Dermis microvascular lymphatic vessel endothelial cell (primary cell): ENCODE measurements at places on chromosomes 1 and 21. TPM values are rescaled to one million over a fixed set of nuclear protein-coding genes. Genes with fewer than 3 reads are reported as not detected.

RHBDL2 gene
- total RNA-seq = 0.13 TPM in 1 of 2 replicates, not detected in the other

SPATC1L gene
- total RNA-seq = 2.1 and 4.8 TPM in 2 replicates

DNA sequence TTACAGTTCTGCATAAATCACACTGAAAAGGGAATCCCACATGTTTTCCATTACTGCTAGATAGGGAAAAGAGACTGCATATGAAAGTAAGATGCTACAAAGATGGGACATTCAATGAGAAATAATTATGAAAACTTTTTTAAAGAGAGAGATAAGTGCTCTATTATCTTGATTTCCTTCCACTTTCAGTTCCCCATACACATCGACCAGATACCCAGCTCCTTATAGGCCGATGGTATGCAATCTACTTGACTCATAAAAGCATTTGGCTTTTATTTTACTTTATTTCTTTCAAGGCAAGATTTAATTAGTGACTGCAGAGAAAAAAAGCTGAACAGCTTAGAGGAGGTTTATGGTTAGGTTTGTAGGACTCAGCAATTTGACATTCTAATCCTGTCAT lies 13.1 kb downstream of the BRINP2 start:
- no peak for DNase-seq

- no peak for DNase-seq
Measured at GRCh38 chr1:83766241-83766691, 232.7 kb downstream of the TTLL7 start.

DNA sequence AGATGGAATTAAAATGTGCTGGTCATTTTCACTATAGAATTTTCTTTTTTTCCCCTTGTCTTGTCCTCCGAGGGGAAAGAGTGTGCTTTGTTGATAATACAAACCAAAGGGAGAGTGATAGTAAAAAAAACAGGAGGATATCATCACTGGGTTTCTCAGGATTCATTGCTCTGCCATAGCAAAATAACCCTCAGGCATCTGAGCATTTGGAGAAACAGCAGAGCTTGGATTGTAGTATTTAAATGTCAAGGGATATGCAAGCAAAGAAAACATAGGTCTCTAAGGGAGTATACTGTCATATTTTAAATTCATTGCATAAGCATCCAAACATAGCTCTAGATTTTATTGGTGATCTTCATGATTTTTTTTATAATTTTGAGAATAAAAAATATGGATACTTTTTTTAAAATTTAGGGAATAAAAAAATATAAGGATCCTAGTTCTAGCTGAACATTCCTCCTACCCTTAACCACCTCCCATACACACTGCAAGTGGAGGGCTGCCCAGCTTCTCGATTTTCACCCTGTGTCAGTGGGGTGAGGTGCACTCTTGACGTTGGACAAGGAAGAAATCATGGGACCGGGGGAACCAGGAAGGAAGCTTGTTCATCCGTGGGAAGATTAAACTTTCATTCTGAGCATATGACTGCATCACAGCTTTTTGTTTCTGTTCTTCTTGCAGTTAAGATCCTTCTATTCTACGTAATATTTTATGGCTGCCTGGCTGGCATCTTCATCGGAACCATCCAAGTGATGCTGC lies 4.4 kb downstream of the ATP1B1 start:
- DNase-seq = peak; percentile 72

DNA sequence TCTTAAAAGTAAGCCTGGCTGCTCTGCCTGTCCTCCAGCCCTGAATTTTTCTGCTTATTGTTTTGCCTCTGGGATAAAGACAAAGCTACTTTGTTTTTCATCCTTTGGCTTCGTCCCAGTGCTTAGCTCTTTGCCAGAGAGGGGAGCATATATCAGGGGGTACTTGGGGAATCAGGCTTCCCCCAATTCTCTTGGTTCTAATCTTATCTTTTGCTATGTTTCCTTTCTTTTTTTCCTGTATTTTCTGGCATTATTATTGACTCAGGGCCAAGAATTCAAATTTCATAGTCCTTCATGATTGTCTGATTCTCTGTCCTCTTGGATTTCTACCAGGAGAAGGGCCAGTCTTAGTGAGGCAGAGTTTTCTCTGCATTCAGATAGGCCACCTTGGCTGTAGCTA lies 51.2 kb downstream of the GIPC2 start:
- peak; percentile 90 for DNase-seq

DNA sequence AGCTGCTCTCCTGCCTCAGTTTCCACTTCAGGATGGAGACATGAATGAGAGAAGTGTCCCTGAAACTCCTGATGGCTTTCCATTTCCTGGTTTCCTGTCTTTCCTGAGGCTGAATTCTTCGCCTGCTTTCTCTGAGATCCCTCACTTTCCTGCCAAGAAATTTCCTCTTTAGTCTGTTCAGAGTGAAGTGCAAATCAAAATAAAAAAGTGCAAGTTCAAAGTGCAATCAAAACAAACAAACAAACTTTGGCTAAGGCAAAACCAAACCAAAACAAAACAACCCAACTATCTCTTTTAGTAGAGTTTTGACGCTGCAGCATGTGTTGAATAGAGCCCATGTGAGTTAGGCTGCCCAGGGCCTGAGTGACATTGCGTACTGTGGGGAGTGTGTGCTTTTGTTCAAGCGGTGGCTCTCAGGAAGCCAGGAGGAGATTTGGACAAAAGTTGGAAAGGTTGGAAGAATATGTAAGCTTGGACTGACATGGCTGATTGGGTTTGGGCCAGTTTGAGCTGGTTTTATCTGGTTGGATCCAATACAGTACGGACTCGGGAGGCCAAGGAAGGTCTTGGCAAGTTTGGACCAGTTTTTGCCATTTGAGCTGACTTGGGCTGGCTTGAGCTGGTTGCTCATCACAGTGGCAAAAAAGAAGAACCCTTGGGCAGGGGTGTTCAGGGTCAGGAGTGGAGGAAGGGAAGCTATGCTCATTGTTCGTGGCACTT lies 61.1 kb upstream of the TINAGL1 start:
- DNase-seq = no peak

DNA sequence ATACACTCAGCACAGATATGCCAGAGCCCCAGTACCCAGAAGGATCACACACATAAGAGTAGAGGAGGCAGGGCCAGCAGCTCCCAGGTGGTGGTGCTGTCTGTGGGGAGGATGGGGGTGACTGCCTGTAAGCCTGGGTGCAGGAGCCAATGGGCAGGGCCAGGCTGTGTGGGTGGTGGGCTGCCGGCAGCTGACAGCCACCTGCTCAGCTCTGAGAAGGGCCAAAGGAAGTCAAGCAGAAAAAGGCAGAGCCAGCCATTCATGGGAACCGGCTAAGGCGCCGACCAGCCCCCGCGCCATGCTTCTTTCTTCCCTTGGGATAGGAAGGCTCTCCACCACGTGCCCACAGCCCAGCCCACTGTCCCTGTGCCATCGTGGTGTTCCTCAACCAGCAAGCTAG lies 14.1 kb downstream of the PIK3C2B start:
- no peak for DNase-seq

DNA sequence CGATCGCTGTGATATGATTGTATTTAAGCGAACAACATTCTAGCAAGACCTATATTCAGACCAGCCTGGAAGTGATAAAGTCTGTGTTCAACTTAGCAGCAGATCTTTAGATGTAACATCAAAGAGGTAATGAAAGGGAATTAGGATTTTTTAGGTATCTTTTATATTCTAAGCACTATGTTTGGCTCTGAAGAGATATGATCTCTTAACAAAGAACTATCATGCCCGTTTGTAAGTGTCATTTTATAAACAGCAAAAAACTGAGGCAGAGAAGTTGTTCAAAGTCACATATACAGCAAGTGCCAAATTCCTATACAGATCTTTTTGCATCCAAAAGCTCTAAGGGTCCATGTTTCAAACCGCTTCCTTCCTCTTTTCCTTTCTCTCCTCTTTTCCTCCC lies 53.0 kb upstream of the TIAM1 start:
- no peak for DNase-seq

OR10Z1 gene
- not detected in 2 replicates for total RNA-seq

GRCh38 chr1:53376041-53376461 lies 48.2 kb upstream of the LRP8 start:
- no peak for DNase-seq

MYOG gene
- total RNA-seq = not detected in 2 replicates

NCAM2 gene
- 0.13 and 0.38 TPM in 2 replicates for total RNA-seq

CELA3B gene
- 0.13 TPM in 1 of 2 replicates, not detected in the other for total RNA-seq

CHIA gene
- total RNA-seq = not detected in 2 replicates

DNA sequence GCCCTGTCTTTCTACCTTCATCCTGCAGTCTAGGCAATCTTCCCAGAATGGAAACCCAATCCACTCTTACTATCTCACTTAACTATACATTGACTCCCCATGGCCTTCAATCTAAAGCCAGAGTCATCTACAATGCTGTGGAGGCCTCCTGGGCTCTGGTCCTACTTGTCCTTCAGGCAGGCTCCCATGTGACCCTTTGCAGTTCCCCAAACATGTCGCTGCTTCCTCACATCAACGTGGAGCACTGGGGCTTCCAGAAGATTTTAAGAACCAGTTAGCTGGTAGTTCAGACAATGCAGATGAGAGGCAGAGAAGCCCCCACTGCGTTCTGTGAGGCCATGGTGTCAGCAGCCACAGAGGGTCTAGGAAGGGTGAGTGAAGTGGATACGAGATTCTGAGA lies 18.6 kb downstream of the LYPD8 start:
- DNase-seq = no peak

SLC44A3 gene
- 1.3 and 4.7 TPM in 2 replicates for total RNA-seq

- no peak for DNase-seq
Measured at GRCh38 chr1:168972225-168972624, 134.3 kb upstream of the ATP1B1 start.

DNA sequence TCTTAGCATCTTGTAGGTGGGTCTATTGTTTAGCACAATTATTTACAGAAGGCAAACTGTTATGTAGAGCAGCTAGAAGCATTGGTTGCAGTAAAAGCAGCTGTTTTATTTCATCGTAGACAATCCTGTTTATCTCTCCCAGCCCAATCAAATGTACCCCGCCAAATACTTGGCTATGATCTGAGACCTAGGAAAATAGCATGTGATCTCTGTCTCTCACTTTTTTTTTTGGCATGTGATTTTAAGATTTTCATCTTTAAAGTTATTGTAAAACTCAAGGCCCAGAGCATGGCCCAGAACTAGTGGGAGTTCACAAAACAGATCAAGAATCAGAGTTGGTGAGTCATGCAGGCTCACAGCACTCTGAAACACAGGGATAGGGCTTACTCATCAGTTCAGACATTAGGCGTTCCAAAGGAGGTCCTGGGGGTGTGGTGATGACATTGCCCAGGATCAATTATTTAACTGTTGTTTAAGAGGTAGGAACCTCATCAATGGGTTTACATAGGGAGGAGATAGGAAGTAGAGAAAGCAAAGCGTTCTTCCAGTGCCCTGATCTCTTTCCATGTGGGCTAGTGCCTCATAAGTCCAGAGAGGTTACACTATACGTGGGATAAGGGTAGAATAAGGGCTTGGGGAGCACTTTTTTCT lies 40.2 kb downstream of the TBX19 start:
- no peak for DNase-seq

DNA sequence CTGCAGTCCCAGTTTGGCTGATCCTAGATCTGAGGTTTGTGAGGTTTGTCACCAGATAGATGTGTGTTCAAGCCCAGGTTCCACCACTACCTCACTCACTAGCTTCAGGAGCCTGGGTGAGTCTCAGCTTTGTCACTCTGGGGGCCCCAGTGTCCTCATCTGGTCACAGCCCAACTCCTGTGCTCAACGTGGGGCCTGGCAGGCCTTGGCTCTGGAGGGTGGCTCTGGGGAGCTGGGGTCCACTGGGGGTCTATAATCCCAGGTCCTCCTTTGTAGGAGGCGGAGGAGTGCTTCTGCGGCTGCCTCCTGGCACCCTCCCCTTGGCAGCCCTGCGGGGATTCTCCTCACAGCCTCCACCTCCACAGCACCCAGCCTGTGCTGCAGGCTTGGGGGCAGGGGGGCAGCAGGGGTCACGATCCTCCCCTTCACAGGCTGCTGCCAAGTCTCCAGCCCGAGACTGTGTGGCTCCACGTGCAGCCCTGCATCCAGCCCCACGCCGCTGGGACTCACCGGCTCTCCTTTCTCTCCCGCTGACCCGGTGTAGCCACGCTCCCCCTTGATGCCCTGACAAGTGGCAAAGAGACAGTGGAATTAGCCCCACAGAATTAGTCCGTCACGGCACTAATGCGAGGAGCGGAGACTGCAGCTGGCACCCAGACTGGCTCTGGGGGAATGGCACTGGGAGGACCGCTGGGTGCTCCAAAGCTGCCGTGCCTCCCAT lies 22.5 kb upstream of the PEF1 start:
- DNase-seq = no peak

DNA sequence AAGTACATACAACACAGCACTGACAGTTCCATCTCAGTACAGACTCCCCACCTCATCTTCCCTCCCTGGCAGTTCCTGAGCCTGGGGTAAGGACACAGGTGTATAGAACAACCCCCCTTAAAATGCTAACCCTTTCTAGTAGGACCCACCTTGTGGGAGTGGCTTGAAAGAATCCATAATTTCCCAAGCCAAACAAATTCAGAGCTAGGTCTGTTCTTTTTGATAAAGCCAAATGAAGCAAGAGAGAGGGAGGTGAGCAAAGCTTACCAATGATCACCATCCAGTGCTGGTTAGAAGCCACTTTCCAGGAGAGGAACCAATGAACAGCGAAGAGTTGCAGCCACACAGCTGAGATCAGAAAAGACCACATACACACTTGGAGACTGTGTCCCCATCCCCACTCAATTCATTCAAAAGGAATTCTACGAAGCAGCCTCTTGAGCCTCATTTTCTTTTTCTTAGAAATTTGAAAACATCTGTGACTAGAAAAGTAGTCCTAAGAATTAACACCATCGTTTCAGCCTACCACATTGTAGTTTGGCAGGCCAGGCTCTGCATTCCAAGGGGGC lies 9.2 kb downstream of the UBE2Q1 start:
- no peak for DNase-seq

DNA sequence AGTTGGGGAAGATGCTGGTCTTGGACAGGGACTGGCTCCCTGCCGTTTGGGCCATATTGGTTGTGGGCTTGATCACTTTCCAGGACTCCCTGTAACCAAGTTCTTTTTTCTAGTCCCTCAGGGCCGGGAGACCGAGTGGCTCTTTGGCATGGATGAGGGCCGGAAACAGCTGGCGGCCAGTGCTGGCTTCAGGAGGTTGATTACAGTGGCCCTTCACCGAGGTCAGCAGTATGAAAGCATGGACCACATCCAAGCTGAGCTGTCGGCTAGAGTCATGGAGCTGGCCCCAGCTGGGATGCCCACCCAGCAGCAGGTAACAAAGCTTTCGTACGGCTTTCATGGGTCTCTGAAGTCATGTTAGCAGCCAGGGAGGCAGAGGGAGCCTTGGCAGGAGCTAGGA lies 4.3 kb downstream of the METTL13 start:
- peak; percentile 69 for DNase-seq

DNA sequence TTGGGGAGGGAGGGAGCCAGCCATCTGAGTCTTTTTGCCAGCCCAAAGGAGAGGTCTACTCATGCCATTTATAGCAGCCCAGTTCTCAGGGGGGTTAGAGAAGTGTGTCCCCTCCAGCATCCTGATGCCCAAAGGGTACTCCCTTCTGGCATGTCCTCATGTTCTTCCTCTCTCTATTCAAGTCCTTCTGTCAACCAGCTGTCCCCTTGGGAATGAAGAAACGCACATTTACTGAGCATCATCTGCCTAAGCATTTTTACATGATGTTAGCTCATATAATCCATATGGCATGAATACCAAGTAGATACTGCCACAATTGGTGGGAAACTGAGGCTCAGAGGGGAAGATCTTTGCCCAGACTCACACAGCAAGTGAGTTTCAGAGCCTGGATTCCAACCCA lies 14.8 kb upstream of the TACSTD2 start:
- DNase-seq = no peak
